ENCODE measurements at places on chromosomes 6 and 20. TPM values are rescaled to one million over a fixed set of nuclear protein-coding genes. Genes with fewer than 3 reads are reported as not detected.

GRCh38 chr6:3159805-3160781 lies 2.7 kb upstream of the TUBB2A start:
- peak; percentile 86 for DNase-seq

GRCh38 chr6:166173281-166173951 lies 5.8 kb upstream of the TBXT start:
- DNase-seq: no peak

OR2H2 gene
- total RNA-seq: not detected

RRAGD gene
- 6.5 TPM for total RNA-seq
